ENCODE measurements at places on chromosomes 4 and X.

DNA sequence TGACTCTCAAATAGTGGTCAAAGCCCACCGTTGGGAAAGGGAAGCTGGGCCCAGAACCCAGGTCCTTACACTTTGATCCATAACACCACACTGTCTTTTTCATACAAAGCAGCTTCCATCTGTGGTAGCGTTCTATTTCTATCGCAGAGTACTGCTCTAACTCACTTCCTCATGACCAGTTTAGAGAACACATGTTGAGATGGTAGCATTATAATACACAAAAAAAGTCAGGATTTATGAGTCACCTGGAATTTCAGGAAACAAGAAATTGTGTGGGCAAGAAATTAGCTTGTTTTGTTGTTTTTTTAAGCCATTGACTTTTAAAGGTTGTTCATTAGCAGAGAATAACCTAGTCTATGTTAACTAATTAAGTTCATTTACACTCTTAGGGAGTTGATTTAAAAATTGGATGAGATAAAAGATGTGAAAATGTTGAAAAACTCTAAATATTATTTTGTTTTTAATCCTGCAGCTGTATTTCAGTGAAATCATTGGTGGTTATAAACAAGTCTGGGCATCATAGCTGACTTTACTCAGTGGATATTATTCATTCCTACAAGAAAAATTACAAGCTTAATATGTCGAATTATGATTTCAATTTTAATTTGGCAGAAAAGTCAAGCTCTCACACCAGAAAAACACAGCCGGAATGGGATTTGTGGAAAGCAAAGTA is 1011.1 kb upstream of the HS3ST1 start:
- no peak for DNase-seq

- no peak for DNase-seq
Measured at GRCh38 chr4:107579099-107579498, 140.9 kb downstream of the PAPSS1 start.

DNA sequence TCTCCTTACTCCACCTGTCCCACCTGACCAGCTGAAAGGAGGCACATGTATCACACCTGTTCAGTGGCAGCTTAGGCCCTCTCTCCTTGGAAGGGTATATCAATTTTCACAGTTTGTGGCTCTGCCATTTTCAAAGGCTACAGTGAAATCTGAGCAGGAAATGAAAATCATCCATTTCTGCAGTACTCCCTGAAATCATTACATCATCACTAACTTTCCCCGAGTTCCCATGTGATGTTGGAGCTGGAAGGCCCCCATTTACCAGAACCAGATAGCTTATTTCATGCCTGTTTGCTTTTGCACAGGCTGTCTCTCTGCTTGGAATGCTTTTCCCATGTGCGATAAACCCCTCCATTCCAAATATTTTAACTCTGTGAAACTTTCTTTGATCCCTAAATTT is 31.0 kb upstream of the STX18 start:
- DNase-seq = no peak

GRCh38 chr4:6641164-6641970 is 882 bp downstream of the MRFAP1 start:
- DNase-seq = no peak

- DNase-seq = no peak
Measured at GRCh38 chrX:30748342-30748960, 95.2 kb downstream of the GK start.

GRCh38 chrX:41409006-41409405 is 38.1 kb upstream of the NYX start:
- DNase-seq = no peak

DNA sequence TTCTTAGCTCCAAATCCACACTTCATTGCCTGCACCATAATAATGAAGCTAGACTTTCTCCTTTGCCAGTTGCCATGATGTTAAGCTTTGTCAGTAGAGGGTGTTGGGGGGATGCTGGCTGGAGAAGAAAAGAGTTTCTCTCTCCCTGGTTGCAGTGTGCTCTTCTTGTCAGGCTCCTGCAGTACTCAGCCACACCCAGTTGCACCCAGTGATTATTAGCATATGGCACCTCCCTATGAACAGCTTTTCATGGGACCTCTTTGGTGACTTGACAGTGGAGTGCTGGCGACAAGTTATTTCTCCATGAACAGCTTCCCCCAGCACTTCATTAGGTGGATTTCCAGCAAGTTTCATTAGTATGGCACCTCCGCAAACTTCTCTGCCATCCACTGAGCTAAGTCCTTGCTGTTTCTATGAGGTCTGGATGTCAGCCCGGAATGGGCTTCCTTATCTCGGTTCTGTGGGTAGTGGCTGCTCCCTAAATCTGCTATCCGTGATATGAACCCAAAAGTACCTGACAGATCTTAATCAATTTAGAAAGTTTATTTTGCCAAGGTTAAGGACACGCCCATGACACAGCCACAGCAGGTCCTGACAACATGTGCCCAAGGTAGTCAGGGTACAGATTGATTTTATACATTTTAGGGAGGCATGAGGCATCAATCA is 18.8 kb upstream of the OTUD4 start:
- DNase-seq = no peak

DNA sequence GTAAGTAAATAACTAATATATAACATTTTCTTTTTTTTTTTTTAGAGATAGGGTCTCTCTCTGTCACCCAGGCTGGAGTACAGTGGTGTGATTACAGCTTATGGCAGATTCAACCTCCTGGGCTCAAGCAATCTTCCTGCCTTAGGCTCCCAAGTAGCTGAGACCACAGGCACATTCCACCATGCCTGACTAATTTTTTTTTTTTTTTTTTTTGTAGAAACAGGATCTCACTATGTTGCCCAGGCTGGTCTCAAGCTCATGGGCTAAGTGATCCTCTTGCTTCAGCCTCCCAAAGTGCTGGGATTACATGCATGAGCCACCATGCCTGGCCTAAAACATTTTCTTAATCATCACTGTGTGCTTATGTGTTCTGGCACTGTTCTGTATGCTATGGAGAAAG is 32.8 kb downstream of the MGARP start:
- DNase-seq = no peak

DNA sequence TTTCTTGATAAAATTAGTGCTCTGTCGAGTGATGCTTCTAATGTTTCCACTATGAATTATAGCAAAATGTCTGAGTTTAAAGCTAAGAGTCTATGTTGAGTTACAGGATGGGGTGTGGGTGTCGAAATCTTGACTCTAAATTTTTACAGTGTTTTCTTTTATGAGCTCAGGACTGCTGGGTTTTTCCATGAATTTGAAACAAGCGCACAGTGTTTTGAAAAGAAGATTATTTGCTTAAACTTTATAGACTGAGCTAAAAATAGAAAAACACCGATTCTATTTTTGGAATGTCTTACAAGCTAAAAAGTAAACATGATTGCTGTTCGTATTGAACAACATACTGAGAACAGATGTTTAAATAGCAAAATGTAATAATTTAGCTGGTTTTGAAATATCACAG is 7.5 kb downstream of the PTTG2 start:
- no peak for DNase-seq

GRCh38 chr4:19694812-19695211 is 556.9 kb upstream of the SLIT2 start:
- no peak for DNase-seq

- no peak for DNase-seq
Measured at GRCh38 chr4:123043013-123043412, 120.6 kb upstream of the NUDT6 start.

- DNase-seq = no peak
Measured at GRCh38 chrX:19539665-19540064, 24.4 kb upstream of the MAP3K15 start.

DNA sequence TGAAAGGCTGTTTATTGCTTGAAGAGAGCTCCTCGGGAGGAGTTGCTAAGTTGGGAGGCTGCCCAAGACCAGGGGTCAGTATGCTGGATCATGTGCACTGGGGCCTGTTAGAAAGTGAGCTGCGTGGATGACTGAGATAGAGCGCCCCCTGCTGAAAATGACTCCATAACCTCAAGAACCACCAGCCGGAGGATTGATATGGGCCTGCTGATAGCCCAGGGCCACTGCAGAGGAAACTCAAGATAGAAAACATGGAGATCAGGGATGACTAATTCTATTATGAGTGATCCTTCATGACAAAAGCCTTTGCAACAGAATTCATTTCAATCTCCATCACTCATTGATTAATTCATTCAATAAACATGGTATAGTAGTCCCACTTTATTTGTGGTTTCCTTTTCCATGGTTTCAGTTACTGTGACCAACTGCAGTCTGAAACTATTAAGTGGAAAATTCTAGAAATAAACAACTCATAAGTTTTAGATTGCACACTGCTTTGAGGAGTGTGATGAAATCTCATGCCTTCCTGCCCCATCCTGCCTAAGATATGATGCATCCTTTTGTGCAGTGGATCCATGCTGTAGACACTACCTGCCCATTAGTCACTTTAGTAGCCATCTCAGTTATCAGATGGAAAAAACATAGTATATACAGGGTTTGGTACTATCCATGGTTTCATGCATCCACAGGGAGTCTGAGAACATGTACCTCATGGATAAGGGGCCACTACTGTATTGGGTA is 126.7 kb upstream of the MBNL3 start:
- peak; percentile 0 for DNase-seq

DNA sequence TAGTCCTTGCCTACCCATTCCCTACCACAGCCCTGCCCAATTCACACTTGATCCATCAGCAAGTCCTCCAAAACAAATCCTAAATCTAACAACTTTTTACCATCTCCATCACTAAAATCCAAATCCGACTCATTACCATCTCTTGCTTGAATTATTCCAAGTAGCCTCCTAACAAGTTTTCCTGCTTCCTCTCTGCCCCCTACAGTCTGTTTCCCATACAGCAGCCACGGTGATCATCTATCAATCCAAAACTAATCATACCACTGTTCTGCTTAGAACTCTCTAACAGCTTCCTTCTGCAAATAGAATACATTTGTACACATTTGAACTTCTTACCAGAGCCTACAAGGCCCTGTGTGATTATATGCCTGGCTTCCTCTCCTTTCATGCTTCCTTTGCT is 133.0 kb downstream of the SHROOM4 start:
- no peak for DNase-seq

DNA sequence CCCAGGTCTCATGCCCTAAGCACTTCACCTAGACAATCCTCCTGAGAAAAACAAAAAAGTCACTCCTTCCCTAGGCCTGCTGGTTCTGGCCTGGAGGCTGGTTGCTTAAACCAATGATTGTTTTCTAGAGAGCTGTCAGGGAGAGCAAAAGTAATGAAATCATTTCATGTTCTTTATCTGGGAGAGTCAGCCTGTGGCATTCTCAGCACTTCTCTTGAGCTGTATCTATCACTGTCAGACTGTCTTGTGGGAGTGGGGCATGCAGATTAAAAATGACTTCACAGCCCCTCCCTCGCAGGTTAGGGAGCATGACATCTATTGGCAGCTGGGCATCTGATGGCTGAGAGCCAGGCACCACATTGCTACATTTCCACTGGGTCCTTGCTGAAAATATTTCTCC is 20.4 kb upstream of the TMEM154 start:
- no peak for DNase-seq

DNA sequence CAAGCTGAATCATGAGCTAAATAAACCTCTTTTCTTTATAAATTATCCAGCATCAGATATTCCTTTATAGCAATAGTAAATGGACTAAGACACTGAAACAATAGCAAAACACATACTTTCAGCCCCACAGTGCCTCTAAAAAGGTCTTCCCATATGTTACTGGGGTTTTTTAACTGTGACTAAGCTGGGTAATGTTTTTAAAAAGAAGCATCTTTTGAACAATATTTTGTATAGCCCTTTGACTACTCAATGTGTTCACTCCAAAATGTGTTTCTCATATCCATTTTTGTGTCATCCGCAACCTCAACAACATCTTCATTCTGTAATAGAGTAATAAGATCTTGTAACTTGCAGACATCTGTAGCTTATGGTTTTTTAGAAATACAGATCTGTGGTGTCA is 218.7 kb upstream of the S100G start:
- DNase-seq = no peak

DNA sequence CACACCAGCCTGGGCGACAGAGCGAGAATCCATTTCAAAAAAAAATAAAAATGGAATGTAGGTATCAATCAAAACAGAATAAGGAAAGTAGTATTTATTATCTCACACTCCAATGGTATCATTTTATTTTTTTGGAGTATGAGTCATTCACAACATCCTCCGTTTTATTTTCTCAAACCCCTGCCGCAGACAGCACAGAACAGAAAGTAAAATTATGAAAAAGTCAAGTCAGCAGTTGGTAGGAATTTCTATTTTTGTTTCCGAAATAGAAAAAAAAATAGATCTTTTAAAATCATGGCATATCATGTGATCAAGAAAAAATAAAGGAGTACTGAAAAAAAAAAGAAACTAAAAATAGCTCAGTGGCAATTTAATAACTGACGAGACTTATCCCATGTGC is 490.7 kb upstream of the TENM3 start:
- no peak for DNase-seq

GRCh38 chrX:23435575-23435974 is 100.9 kb downstream of the PTCHD1 start:
- no peak for DNase-seq

- DNase-seq = no peak
Measured at GRCh38 chr4:73608689-73609594, 11.3 kb downstream of the RASSF6 start.

- no peak for DNase-seq
Measured at GRCh38 chr4:61571761-61572559, 371.8 kb downstream of the ADGRL3 start.

GRCh38 chr4:53191997-53192396 is 173.9 kb downstream of the SCFD2 start:
- DNase-seq = no peak

- DNase-seq = no peak
Measured at GRCh38 chrX:52140020-52140419, 44.7 kb upstream of the MAGED4 start.

DNA sequence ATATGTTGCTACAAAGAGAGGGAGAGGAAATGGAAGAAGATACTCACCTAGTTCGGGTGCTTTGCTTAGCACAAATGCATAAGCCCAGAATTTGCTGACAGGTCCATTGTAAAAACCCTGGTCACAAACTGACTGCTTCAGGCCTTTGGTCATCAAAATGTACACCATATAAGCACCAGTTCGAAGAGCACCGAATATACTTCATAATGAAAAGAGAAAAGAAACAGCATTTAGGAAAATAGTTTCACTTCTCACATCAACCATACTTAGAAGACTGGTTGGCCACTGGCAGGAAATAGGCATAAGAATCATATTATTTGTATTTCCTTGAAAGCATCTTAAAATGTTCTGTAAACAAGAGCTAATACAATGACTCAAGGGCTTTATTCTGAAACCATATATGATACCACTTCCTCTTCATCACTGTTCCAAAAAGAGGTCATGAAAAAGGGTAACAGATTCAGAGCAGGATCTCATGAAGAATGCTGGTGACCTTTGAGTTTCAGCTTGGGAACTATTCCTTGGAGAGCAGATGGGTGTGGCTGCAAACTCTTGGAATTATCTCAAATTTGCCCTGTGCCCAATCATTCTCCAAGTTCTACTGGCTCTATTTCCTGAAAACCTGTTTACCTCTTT is 138.7 kb downstream of the ELOVL6 start:
- no peak for DNase-seq

DNA sequence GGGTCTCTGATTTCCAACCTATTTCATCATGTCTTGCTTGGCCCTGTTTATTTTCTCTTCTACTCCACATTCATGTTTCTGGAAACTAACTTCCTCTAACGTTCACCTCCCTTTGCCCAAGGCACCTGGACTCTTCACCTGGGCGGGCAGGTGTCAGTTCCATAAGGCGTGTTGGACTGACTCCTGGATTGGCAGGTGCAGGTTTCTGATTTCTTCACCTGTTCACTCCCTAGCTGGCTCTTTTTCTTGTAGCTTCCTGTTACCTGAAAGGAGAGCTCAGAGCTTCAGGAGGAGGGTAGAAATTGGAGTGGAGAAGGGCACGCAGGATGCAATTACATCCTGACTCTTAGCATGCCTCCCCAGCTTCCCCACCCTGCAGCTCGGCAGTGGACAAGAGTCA is 350.8 kb upstream of the KLF3 start:
- DNase-seq = no peak

- DNase-seq = no peak
Measured at GRCh38 chr4:78145622-78146021, 88.5 kb downstream of the FRAS1 start.

Data from stimulated activated CD4-positive, alpha-beta T cell treated with anti-CD3 and anti-CD28 coated beads, Interleukin-15, amount 100 ng/mL, for 1 hour (primary cell).